ENCODE measurements at places on chromosomes 7 and 10.

- DNase-seq, result no peak
Observed at GRCh38 chr10:19778996-19779395, 37.2 kb upstream of the PLXDC2 start.

DNA sequence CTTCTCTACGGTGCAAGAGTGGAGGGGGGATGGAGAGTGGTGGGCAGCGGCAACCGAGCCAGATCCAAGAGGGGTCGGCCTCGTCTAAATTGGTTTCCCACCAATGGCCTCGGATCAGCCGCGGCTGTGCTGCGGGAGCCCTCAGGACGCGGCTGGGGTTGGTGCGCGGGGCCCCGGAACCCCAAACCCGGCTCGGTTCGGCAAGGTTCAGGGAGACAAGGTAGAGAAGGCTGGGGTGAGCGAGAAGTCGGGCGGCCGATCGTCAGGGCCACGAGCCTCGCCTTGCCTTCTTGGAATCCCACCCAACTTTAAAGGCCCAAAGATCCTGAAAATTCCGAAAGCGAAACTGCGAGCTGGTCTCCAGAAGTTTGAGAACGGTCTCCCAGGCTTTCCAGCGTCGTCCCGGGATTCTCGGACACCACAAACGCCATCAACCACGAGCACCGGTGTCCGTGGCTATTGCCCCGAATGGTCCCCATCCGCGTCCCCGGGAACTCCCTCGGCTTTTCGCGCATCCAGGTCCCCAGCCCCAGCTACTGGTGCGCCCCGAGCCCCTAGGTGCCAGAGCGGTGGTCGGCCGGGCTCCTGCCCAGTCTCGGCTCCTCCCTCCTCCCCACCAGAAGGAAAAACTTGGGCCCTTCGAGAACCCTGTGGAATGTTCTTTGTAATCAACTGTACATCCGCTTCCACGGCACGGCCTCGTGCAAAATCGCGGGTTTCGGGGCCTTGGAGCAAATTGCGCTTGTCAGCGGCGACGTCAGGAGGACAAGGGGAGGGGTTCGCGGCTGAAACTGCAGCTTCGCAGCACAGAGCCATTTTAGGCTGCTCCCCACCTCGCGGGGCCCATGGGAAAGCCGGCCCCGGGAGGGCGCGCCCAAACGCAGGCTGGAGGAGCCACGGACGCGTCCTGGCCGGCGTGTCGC lies 3.2 kb downstream of the SFMBT2 start:
- peak; percentile 46 for DNase-seq

GRCh38 chr7:132526111-132526740 lies 50.0 kb downstream of the PLXNA4 start:
- DNase-seq, result no peak

GRCh38 chr10:68271196-68271882 lies 39.4 kb upstream of the ATOH7 start:
- DNase-seq, result no peak

GRCh38 chr7:21572331-21573313 lies 29.8 kb downstream of the DNAH11 start:
- DNase-seq, result no peak

- DNase-seq, result no peak
Observed at GRCh38 chr7:108568801-108569380, 615 bp downstream of the THAP5 start.

- DNase-seq, result no peak
Observed at GRCh38 chr10:103109821-103110220, 83.3 kb downstream of the NT5C2 start.

- no peak for DNase-seq
Observed at GRCh38 chr10:116251602-116252395, 21.2 kb downstream of the GFRA1 start.

GRCh38 chr7:35773994-35774393 lies 26.9 kb upstream of the SEPTIN7 start:
- DNase-seq, result no peak

DNA sequence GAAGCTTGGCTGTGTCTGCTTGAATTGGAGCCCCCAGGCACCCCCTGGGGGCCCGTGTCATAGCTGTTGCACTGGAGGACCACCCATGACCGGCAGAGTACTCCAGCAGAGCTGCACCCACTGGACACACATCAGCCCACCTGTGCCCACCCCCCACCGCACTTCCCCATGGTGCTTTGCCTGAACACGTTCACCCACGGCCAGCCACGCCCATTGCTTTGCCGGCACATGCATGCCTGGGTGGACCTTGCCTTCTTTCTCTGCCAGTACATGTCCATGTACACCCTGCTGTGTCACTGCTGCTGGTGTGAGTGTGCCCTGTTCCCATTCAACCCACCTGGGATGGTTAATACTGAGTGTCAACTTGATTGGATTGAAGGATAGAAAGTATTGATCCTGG lies 88.7 kb downstream of the SAMD9 start:
- DNase-seq, result no peak

GRCh38 chr10:76268530-76268929 lies 837.1 kb downstream of the LRMDA start:
- DNase-seq, result no peak

DNA sequence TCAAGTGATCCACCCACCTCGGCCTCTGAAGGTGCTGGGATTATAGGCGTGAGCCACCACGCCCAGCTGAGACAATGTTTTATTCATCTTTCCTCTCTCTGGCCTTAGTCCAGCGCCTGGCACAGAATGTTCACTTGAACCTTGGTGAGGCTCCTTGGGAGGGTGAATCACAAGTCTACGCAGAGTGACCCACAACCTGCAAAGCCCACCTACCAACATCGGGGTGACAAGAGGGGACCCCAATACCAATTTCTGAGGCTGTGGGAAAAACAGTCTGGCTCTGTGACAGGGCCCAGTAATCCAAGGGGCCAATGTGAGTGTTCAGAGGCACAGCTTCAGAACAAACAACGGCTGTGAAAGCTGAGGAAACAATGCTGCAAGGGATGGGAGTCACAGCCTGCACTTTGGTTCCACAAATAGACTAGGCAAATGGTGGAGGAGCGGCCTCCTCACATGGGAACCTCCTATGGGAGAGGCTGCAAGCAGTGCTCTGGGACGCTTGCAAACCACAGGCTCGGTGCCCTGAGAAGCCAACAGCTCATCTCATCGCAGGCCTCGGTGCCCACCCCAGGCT lies 5.6 kb upstream of the MALSU1 start:
- no peak for DNase-seq

DNA sequence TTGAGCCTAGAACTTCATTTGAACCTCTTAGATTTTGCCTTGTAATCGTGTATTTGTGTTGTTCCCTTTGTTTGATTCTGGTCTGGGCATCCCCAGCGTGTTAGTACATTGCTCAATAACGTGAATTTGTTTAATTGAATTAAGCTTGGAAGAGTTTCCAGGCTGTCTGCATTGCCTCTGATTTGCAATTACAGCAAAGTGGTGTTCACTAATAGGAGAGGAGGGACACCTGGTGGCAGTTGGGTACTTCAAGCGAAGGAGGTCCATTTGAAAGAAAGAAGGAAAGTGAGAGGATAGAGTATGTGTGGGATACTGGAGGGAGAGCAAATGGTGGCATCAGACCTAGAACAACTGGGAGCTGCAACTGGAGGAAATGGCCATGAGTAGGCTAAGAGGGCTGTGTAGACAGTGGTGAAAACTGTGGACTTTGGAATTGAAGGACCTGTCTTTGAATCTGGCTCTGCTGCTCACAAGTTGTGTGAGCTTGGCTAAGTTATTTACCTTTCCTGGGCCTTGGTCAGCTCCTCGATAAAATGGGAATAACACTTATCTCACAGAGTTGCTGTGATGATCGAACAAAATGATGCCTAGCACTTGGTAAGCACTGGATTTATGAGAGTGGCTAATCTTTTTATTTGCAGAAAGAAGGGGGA lies 15.1 kb downstream of the LSMEM1 start:
- peak; percentile 37 for DNase-seq

DNA sequence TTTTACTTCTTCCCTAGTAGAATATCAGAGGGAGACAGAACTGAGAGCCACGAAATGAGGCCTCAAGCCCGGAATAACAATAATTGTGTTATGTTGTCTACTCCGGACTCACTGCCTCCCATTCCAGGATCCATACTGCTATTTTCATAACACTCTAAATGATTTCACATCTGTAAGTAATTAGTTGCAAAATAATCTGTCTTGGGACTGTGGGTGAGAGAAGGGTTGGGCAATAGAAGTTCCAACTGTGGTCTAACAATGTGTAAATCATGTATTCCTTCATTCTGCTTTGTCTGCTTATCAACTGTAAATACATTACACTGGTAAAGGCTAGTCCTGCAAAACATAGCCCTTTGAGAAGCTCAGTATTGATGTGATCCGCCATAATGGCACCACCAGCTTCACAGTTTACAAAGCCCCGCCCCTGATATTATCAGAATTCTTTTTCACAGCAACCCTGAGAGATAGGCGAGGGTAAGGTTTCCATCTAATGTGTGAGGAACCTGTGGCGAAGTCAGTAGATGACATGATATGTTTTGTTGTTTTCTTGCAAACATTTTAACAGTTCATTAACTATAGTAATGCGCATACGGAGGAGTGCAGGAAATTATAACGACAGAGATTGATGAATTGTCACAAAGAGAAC lies 265.7 kb upstream of the BMPER start:
- no peak for DNase-seq

DNA sequence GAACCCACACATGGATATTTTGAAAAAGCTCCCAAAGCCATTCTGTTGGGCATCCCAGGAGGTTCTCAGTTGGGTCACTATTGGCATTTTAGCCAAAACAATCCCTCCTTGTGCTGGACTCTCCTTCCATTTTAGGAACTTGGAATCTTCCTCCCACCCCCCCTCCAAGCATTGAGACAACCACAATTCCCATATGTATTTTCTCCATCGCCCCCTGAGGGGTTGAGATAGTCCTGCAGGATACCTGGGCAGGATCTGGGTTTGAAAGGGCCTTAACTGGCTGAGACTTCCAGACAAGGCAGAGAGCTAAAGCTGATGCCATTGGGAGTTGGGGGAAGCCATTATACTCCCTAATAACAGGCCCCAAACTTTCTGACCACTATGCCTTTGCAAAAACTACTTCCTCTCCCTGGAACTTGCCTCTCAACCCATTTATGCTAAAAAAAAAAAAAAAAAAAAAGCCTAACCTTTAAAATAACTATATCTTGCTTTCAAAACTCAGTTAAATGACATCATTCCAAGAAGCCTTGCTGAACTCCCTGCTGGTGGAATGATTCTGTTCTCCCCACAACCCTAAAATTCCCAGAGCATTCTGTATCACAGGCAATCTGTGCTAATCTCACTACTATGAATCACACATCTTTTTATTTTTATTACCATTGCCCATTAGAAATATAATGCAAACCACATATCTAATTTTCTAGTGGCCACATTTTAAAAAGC lies 77.5 kb upstream of the PDE1C start:
- no peak for DNase-seq

GRCh38 chr7:37377231-37377630 lies 71.4 kb downstream of the ELMO1 start:
- no peak for DNase-seq

DNA sequence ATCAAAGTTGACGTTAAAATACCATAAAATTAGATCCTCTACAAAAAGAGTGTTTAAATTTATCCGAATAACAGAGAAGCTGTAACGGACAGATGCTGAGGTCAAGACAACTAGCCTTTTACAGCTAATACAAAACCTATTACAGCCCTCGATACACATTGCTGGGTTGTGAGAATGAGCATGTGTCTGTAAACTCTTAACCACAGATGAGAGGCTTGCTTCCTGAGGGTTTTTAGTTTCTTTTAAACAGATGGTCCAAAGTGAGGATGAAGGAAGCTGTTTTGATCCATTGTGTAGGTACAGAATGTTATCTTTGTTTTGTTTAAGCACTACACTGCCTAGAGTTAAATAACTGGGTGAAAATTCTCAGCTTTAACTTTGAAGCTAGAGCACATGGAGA lies 578.2 kb downstream of the PARD3 start:
- no peak for DNase-seq

DNA sequence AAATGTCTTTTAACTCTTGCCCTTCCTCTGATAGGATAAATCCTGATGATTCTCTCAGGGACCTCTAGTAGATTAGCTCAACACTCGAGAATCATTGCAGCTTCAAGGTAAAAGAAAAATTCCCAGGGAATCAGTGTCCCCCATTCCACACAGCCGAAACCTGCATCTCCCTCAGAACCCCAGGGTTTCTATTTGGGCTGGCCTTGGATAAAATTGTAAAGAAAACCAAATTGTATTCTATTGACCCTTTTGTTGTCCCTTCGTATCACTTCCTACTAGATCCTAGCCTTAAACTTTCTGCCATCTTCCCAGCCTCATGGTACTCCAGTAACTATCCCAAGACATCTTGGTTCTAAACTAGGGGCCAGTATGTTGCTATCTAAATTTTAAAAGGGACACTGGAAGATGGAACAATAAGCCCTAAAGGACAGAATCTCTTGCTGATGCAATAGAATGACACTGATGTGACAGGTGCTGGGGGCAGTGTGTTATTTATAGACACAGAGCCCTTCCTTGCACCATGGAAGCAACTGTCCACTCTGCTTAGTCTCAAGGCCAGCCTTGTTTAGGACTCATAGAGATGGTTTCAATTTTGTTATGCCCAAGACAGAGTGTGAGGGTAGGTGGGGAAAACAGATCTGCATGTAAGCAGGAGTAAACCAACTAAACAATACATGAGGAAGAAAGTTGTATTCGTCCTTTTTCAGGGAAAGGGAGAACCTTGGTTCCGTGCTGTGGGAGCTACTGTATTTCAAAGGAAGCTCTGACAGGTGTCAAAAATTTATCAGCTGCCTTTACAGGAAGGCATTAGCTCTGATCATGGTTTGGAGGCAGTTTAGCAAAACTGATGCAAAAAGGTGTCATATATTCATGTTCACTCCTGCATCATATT lies 7.6 kb downstream of the ASB15 start:
- DNase-seq, result no peak

- DNase-seq, result no peak
Observed at GRCh38 chr7:139328375-139328774, 12.8 kb upstream of the FMC1 start.

DNA sequence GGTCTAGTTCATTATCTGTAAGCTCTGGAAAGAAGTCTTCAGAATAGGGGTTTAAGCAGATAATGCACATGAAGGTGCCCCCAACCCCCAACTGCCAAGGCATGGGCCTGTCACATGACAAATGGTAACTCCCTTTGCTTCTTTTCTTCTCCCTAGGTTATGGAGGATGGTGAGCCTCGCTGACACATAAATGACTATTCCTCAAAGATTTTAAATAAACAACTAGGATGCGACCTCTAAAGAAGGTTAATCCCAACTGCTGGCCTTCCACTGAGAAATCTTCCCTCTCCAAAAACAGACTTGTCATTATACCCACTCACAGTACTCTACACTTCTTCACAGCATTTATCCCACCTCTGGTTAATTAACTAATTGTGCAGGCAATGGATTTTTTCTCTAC lies 75.7 kb upstream of the FAM133B start:
- DNase-seq, result no peak

DNA sequence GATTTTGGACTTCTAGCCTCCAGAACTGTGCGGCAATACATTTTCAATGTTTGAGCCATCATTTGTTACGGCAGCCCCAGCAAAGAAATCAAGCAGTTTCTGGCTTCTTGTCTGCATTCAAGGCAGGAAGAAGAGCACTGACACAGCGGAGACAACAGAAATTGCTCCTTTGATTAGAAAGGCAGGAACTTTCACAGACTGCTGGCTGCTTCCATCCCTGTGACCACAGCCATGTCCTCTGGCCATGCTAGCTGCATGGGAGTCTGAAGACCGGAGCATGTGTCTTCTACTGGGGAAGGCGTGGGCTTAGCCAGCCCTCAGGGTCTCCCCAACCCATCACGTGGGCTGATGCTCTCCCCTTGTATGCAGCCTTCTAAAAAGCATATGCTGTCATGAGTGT lies 19.1 kb downstream of the C10orf71 start:
- no peak for DNase-seq
